Smooth muscle cell of bladder (primary cell): ENCODE measurements at places on chromosomes 5 and 9. TPM values are rescaled to one million over a fixed set of nuclear protein-coding genes. Genes with fewer than 3 reads are reported as not detected.

Gene NEUROG1
- not detected in 2 replicates for total RNA-seq

Gene CTSV
- total RNA-seq: 0.28 and 0.37 TPM in 2 replicates

Gene SHISAL2B
- not detected in 2 replicates for total RNA-seq

Gene TMEM252
- total RNA-seq: not detected in 2 replicates

Gene INIP
- 10.0 and 11.3 TPM in 2 replicates for total RNA-seq

Gene EQTN
- total RNA-seq: not detected in 2 replicates

Gene BSPRY
- not detected in 2 replicates for total RNA-seq

Gene TAF9
- total RNA-seq: 78.8 and 97.0 TPM in 2 replicates

Gene PCDHGA12
- total RNA-seq: 9.1 and 11.7 TPM in 2 replicates

Gene IFNB1
- total RNA-seq: not detected in 2 replicates

Gene RNF145
- 75.7 and 90.0 TPM in 2 replicates for total RNA-seq

Gene IFNK
- total RNA-seq: not detected in 2 replicates

Gene SPATA31D4
- total RNA-seq: not detected in 2 replicates

Gene PCDHB5
- total RNA-seq: 0.57 and 1.4 TPM in 2 replicates

Gene TAS2R1
- not detected in 2 replicates for total RNA-seq

Gene SPATA31A1
- not detected in 2 replicates for total RNA-seq

Gene AK1
- total RNA-seq: 40.0 and 59.4 TPM in 2 replicates

Gene DPYSL3
- total RNA-seq: 106 and 119 TPM in 2 replicates

Gene ADAMTSL1
- 7.4 and 26.1 TPM in 2 replicates for total RNA-seq

Gene ANKRD20A1
- total RNA-seq: under 0.01 and 0.14 TPM in 2 replicates

Gene CXCL14
- 0.14 and 0.37 TPM in 2 replicates for total RNA-seq

Gene FOXI1
- total RNA-seq: not detected in 2 replicates

Gene NTRK2
- 0.09 TPM in 1 of 2 replicates, not detected in the other for total RNA-seq

Gene ARHGEF28
- 10.4 and 15.9 TPM in 2 replicates for total RNA-seq

Gene SH2D3C
- under 0.01 and 0.37 TPM in 2 replicates for total RNA-seq

Gene DEPDC1B
- total RNA-seq: 1.1 and 1.6 TPM in 2 replicates

Gene RC3H2
- total RNA-seq: 31.1 and 38.4 TPM in 2 replicates

Gene GMCL2
- not detected in 2 replicates for total RNA-seq

Gene PLAC8L1
- total RNA-seq: 0.18 TPM in 1 of 2 replicates, not detected in the other

Gene BTNL9
- total RNA-seq: not detected in 2 replicates

Gene IL13
- total RNA-seq: not detected in 2 replicates

Gene UGT3A1
- not detected in 2 replicates for total RNA-seq

Gene BNC2
- 27.5 and 27.6 TPM in 2 replicates for total RNA-seq

Gene IFNA2
- not detected in 2 replicates for total RNA-seq

Gene GEMIN5
- total RNA-seq: 9.7 and 12.3 TPM in 2 replicates

Gene BARX1
- not detected in 2 replicates for total RNA-seq

Gene NR5A1
- total RNA-seq: not detected in 2 replicates

Gene RMRP
- 28,356 and 90,129 TPM in 2 replicates for total RNA-seq

Gene ISOC1
- total RNA-seq: 15.5 and 17.8 TPM in 2 replicates

Gene SPTAN1
- 321 and 365 TPM in 2 replicates for total RNA-seq

Gene MEF2C
- total RNA-seq: 4.7 and 11.2 TPM in 2 replicates

Gene NUDT12
- total RNA-seq: 9.2 and 10.2 TPM in 2 replicates

Gene SERF1A
- 2.4 and 4.5 TPM in 2 replicates for total RNA-seq

Gene F12
- 0.18 and 0.28 TPM in 2 replicates for total RNA-seq

Gene BHMT2
- 3.4 and 6.6 TPM in 2 replicates for total RNA-seq

Gene FRMD3
- 0.14 and 0.18 TPM in 2 replicates for total RNA-seq

Gene RXRA
- total RNA-seq: 11.4 and 20.0 TPM in 2 replicates

Gene IL9
- total RNA-seq: not detected in 2 replicates

Gene FRRS1L
- 0.09 and 0.14 TPM in 2 replicates for total RNA-seq

Gene IFNA13
- not detected in 2 replicates for total RNA-seq

Gene GPR150
- total RNA-seq: 0.28 TPM in 2 replicates

Gene PCDHAC2
- 0.14 and 0.28 TPM in 2 replicates for total RNA-seq

Gene OTP
- total RNA-seq: not detected in 2 replicates

Gene C5orf58
- not detected in 2 replicates for total RNA-seq

Gene ENTPD2
- not detected in 2 replicates for total RNA-seq

Gene ZNF883
- 1.2 and 1.8 TPM in 2 replicates for total RNA-seq

Gene MEGF10
- 0.14 TPM in 1 of 2 replicates, not detected in the other for total RNA-seq

Gene FBP2
- not detected in 2 replicates for total RNA-seq
